NCI-H1105 treated with DMSO at 0.1 percent for 48 hours (cell line): ENCODE measurements at places on chromosomes 2 and 18.

DNA sequence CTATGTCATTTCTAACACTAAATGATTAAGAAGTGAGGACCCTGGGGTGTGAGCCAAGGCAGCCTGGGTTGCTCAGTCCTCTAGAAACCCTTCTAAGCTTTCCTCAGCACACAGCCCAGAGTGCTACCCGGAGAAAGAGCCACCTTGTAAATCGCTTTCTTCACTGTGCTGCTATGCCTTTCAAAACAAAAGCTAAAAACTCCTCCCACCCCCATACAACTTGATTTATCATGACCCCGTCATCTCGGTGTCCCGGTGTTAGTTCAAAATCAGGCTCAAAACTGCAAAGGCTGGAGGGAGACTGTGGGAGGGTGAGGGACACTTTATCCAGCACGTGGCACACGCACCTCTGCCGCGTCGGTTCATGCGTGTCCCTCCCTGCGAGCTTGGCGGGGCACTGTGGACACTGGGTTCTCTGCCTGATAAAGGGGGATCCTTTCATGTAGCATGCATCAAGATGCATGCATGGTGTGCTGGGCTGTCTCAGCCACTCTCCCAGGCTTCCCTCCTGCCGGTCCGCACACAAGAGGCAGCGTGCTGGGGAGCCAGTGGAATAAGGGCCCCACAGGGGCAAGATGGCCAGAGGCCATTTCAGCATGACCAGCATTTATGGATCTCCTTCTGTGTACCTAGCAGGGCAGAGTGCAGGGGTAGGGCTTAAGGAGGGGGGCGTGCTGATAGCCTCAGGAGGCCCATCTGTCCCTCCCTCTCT lies 170.4 kb downstream of the SMAD7 start:
- DNase-seq = no peak

GRCh38 chr2:225895126-225895525 lies 495.6 kb downstream of the NYAP2 start:
- DNase-seq = no peak

- DNase-seq = no peak
Observed at GRCh38 chr18:46250084-46250811, 146.1 kb downstream of the HAUS1 start.

- no peak for DNase-seq
Observed at GRCh38 chr2:230865307-230865765, 594 bp downstream of the ITM2C start.

DNA sequence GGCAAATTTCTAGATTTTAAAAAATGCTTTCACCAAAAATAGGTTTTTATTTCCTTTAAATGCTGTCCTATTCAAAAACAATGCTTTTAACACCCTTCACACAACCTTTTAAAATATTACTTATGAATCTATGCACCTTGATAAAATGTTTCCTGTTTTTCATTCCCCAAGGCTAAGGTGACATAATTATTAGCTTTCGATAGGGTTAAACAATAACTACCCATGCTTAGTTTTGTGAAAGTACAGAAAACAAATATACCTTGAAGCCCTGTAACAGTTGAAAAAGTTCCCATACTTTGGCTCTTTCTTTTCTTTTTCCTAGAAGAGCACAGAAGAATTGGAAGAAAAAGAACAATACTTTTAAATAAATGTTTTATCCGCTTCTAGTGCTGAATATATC lies 54.9 kb upstream of the ITPRID2 start:
- DNase-seq = no peak

- DNase-seq = no peak
Observed at GRCh38 chr2:84116143-84116542, 342.9 kb downstream of the SUCLG1 start.

DNA sequence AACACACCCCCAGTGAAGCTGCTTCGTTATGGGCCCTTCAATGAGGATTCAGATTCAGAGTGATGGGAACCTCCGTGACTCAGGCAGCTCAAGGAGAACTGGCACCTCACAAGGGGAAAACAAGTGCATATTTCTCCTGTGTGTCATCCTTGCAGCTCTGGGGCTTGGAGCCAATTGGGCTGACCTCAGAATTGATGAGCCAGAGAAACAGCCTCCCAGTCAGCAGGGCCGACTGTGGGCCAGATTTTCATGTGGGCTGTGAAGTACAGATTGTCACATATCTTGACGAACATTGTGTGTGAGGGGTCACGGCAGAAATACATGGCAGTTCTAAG lies 189.6 kb upstream of the SP5 start:
- DNase-seq = no peak

- DNase-seq = no peak
Observed at GRCh38 chr2:223214394-223215253, 162.6 kb downstream of the KCNE4 start.

DNA sequence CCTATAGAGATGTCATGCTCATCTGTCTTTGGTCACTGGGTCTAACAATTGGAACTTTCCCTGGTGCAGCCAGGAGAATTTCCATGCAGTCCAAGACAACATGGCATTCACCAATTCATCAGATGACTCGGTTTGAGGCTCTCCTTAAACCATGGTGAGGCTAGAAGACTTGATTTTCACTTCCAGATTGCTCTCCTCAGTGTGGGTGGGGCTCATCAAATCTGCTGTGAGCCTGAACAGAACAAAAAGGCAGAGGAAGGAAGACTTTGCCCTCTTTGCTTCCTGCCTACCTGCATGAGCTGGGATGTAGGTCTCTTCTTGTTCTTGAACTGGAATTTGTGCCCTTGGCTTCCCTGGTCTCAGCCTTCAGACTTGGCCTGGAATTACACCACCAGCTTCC lies 203.4 kb upstream of the TRIB2 start:
- no peak for DNase-seq

DNA sequence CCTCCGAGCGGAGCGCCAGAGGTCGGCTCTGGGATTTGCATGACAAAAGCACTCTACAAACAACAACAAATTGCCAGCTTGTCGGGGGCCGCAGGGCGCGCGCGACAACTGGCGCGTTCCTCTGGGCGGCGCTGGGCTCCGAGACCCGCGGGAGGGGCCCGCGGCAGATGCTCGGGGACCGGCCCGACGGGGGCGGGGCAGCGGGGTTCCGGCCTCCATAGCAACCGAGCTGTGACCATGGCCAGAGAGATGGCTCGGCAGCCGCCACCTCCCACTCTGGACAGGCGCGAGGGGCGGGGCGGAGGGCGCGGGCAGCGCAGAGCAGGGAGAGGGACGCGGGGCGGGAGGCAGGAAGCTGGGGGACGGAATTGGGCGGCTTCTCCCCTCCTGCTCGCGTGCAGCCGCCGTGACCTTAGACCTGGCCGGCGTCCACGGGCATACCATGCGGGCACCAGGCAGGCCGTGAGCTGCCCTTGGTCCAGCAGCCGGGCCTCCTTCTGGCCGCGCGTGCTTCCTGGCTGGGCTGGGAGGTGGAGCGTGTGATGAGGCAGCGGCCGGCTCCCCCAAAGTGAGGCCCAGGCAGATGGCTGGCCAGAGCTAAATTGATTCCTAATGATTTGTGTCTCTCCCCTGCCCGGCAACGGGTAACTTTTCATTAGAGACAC lies 171.5 kb downstream of the CELF4 start:
- peak; percentile 80 for DNase-seq

DNA sequence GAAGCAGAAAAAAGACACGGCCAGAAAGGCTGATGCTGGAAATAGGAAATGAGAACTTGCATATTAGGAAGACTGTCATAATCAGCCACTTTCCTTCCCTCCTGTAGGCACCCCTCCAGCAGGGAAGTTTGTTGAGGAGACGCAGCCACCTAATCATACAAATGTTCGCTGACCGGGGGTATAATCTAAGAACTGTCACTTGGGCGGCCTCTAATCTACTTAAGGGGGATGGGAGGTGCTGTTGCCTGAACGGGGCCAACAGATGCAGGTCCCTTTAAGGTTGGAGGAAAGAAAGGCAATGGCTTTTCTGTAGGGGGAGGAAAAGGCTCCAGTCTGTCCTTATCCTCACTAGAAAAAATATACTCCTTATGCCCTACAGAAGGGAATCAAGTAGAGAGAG lies 50.6 kb downstream of the DNAJC10 start:
- no peak for DNase-seq

DNA sequence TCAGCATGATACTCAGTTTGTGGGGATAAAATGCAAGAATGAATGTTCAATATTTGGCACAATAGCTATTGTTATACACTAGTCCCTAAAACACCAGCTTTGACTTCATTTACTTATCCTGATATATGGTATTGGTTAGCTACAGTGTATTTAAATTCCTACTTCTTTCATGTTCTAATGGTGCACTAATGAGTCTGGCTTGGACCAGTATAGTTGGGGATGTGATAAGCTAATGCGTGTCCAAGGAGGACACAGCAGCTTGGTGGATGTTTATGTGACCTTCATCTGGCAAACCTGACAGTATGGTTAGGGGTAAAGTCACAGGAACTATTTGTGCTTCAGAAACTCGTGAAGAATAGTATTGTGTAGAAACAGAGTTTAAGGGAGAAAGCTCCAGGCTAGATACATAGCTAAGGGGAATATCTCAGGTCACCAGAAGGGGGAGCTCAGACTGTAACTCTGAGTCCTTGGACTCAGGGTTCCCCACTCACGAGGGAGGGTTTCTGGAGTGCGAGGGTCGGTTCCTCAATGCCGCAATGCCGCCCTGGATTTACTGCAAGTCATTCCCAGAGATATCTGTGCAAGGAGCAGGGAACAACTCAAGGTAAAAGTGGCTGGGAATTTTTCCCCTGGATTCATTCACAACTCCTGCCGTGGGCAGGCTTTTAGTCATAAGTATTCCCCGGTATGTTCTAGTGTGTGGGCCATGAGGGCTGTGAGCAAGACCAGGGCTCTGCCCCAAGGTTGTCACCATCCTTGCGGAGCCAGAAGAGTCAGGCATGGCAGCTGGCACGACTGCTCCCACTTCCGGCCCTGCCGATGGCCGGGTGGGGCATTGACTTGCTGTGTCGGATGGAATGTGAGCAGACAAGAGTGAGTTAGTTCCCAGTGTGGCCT lies 14.5 kb downstream of the IL1R2 start:
- DNase-seq = no peak

DNA sequence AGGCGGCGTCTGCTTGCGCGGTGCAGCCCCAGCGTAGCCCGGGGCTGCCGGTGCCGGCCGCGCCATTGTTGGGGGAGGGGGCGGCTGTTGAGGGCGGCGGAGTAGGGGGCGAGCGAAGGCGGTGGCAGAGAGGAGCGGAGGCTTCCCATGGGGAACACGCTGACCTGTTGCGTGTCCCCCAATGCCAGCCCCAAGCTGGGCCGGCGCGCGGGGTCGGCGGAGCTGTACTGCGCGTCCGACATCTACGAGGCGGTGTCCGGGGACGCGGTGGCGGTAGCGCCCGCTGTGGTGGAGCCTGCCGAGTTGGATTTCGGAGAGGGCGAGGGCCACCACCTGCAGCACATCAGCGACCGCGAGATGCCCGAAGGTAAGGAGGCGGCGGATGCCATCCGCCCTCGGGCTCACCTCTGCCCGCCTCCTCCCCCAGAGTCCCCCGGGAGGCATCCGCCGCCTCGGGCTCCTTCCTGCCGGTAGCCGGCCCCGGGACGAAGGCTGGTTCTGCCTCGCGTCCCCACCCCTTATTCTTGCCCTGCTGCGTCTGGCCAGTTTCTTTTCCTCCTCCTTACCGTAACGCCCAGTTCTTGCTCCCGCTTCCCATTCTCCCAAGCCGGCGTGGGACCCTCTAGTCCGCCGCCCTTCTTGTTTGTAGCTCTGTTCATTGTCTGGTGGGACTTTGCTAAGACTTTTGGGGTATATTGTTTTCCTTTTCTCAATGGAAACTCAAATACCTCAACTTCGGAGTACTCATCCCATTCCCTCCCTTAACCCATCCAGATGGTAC lies 500 bp downstream of the CCNYL1 start:
- peak; percentile 58 for DNase-seq

DNA sequence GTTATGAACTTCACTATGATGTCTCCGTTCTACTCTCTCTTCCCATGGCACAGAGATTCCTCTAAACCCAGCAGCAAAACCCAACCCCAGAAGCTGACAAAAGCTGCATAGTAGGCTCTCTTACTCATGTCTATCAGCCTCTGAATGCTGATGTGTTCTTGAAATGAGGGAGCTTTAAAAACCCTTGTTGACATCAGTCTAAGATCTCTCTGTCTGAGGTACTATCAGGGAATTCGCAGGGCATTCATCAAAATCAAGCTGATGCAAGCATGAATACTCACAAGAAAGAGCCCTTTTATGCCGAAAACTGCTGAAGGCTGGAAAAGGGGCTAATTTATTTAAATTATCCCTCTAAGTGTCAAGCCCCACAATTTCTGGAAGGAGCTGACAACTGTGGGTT lies 710.6 kb upstream of the FANCL start:
- DNase-seq = no peak

- no peak for DNase-seq
Observed at GRCh38 chr18:47226660-47227059, 24.8 kb downstream of the SKOR2 start.

- no peak for DNase-seq
Observed at GRCh38 chr2:98807929-98808328, 77.0 kb upstream of the MGAT4A start.

DNA sequence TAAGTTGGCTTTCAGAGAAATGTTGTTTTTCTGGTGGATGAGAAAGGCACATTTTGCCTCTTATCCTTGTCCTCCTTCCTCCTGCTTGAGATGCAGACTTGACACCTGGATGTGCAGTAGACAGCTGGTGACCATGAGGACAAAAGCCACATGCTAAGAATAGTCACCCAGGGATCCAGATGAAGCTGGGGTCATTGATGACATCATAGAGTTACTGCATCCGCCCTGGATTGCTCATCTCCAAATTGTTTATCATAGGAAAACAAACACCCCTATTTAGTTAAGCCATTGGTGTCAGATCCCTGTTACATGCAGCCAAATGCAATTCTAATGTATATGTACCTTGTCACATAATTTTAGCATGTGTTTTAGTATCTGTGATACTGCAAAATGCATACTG lies 16.3 kb upstream of the SLC1A4 start:
- DNase-seq = no peak

- no peak for DNase-seq
Observed at GRCh38 chr18:50177294-50177992, 17.5 kb downstream of the MYO5B start.

DNA sequence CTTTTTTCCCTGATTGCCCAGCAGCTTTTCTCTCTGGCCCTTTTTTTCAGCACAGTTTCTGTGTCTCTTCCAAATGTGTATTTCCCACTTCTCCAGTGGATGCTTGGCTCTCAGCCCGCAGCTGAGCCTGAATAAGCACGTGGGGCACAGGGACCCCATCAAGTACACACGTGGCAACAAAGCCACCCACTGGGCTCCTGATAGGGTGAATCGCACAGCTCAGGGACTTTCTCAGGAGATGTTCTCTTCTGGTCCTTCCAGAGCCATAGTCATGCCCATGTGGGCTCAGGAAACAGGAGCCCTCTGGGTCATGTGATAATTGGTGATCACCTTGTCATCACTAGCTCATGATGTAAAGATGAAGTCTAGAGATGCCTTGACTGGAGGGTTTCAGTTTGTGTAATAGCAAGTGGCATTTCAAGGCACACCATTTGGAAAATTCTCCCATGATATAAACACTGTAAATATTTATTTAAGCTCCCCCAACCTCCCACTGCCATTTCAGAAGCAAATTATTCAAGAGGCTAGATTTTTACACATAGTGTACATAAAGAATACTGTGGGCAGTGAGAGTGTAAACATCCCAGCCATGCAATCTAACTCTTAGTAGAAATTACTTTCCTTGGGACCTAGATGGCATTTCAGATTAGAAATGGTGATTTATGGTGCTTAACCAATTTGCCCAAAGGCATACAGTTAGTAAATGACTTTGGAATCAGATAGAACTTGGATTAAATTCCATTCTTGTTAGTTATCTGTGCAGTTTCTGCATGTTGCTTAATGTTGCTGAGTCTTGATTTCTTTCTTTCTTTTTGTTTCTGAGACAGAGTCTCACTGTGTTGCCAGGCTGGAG lies 597.5 kb downstream of the SLC4A3 start:
- DNase-seq = no peak
